ENCODE measurements at places on chromosomes 2 and 18. TPM values are rescaled to one million over a fixed set of nuclear protein-coding genes. Genes with fewer than 3 reads are reported as not detected.

The DLX1 gene
- total RNA-seq, result 9.7 TPM

The ZBTB7C gene
- 0.05 TPM for total RNA-seq

The DUSP19 gene
- total RNA-seq, result 1.2 TPM

The MARCO gene
- 0.32 TPM for total RNA-seq

The KIF5C gene
- 4.7 TPM for total RNA-seq

The LAMA3 gene
- 0.56 TPM for total RNA-seq

The STEAP3 gene
- 67.8 TPM for total RNA-seq

The SEPTIN10 gene
- total RNA-seq, result 31.5 TPM

The FAM124B gene
- total RNA-seq, result not detected

The SDC1 gene
- total RNA-seq, result 306 TPM

The EFHD1 gene
- total RNA-seq, result not detected

The CTIF gene
- 18.9 TPM for total RNA-seq

The GREB1 gene
- 1.2 TPM for total RNA-seq

- no peak for DNase-seq
Observed at GRCh38 chr2:39338502-39338901, 94.7 kb upstream of the CDKL4 start.

DNA sequence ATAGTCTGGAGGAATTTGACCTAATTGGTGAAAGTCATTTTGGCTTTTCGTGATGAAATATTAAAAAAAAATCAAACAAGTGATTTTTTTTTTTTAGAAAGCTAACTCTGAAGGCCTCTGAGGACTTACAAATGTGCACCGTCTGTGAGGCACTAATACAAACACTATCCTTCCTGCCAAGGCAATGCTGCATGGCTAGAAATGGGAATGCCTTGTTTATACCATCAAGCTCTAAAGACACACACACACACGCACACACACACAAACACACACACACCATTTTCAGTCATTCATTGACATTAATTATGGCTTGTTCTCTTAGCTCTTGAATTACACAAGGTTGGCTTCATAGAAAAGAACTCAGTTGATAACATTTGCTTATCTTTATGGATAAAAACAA lies 1242.0 kb upstream of the ACVR2A start:
- DNase-seq, result no peak

DNA sequence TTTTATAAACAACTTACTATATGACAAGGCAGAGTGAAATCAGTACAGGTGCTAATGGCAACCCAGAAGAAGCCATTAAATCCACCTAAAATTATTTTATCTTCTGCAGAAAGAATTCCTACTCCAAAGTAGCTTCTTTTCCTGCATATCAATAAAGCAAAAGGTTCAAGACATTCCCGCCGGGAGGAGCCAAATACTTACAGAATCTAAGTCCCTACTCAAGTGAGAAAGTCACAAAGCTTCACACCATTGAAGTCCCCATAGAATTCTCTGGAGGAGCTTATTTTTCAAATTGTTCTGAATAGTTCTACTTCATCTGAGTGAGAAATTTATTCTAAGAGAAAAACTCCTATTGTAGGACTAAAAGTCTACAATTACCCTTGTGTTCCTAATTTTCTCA lies 233.7 kb upstream of the HNRNPA3 start:
- no peak for DNase-seq

GRCh38 chr18:49230326-49230725 lies 230.1 kb downstream of the DYM start:
- no peak for DNase-seq

DNA sequence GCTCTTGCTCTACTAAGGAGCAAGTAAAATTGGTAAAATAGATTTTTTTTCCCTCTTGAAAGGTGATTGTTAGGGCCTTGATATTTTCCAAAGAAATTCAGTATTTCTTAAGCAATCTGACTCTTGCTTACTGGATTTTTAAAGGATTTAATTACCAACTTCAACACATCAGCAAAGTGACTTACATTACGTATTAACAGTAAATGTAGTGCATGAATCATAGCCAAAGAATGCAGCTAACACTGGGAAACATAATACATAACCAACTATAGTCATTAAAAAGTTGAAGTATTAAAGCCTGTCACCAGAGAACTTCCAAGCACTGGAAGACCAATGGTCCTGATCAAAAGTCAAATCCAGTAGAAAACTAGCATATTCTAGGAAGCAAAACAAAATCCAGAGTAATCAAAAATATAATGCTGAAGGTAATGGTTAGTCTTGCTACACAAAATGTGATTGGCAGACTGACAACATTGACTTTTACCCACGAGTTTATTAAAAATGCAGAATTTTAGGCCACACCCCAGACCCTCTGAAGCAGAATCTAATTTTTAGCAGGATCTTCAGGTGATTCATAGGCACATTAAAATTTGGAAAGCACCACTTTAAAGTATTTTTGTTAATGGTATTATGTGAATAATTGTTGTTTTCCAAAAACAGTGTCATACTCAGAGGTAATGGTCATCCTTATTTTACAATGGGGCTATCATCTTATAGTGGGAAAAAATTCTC lies 31.8 kb upstream of the CAVIN2 start:
- peak; percentile 81 for DNase-seq

GRCh38 chr18:69981948-69982347 lies 34.3 kb upstream of the CD226 start:
- DNase-seq, result no peak

DNA sequence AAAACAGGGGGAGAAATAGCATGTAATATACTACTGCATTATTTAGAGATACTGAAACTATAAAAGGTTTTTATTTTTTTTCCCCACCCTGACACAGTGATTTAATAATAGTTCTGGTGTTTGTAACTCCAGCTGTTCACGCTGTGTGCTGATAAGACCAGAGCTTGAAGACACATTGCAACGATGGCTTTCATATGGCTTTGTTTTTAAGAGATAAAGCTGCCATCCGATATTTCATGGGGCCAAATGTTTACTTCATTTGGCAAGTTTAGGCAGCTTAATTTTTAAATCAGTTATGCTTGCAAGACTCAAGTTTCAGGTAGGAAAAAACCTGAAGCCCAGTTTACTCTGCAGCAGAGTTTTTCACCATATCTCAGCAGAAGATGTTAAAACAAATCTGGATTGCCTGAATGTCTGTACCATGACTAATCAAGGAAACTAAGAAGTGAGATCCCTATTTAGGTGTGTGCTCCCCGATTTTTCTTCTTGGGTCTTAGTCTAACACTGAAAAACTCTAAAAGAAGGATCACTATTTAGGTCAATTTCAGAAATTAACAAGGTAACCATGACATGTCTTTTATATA lies 508.6 kb downstream of the PARD3B start:
- no peak for DNase-seq

GRCh38 chr18:32243358-32243757 lies 53.5 kb downstream of the MEP1B start:
- no peak for DNase-seq

- no peak for DNase-seq
Observed at GRCh38 chr2:186639939-186640338, 50.1 kb downstream of the ITGAV start.

- DNase-seq, result no peak
Observed at GRCh38 chr2:160581448-160581847, 87.8 kb upstream of the RBMS1 start.

- DNase-seq, result no peak
Observed at GRCh38 chr2:236857781-236858180, 227.9 kb upstream of the COPS8 start.

GRCh38 chr2:167361426-167361825 lies 473.1 kb downstream of the XIRP2 start:
- DNase-seq, result no peak

- DNase-seq, result peak; percentile 21
Observed at GRCh38 chr2:150280231-150280630, 207.2 kb downstream of the RND3 start.

- DNase-seq, result peak; percentile 90
Observed at GRCh38 chr2:122100346-122100745, 344.9 kb downstream of the TSN start.

- DNase-seq, result no peak
Observed at GRCh38 chr2:42371611-42372473, 10.8 kb upstream of the COX7A2L start.

DNA sequence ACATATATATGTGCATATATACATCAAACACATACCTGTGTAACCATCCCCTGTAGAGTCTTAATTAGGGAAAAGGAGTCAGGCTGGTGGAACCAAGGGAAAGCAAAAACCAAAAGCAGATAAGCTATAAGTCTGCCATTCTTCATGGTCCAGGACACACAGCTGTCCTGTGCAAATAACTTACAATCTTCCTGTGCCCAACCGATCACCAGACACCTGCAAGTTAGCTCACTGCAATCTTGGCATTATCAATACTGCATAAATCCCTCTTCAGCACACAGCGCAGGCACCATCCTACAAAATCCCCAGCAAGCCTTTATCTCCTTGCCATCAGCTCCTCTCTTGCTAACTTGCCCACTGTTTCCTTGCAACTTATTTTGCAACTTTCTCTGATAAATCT lies 60.8 kb upstream of the DYNAP start:
- DNase-seq, result no peak

GRCh38 chr2:16273111-16273510 lies 332.8 kb downstream of the MYCN start:
- DNase-seq, result no peak

DNA sequence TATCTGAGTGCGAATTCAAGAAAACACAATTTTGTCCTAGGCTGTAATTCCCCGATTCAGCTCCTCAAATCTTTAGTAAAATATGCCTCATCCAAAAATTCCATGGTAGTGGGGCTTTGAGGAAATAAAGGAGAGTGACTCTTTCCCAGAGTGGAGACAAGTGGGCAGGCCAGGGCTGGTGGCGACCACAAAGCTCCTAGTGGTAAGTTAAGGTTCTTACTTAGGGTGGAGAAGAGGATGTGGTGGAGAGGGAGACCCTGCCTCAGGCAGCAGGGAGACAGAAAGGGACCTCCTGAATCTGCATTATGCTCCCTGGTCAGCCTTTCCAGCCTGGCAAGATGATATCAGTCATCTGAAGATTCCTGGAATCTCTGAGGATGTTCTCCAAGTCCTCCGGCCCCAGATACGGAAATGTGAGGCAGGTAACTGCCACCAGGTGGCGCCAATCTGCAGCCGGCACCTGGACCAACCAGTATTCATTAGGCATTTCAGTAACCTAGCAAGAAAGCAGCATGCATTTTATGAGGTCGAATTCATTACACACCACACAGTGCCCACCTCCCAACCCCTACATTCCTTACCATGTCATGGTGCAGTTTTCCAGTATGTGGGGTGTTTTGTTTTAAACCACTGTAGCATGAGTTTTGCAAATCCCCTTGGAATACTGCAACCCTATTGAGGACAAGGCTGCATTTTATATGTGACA lies 106.4 kb downstream of the POLE4 start:
- DNase-seq, result peak; percentile 36

- DNase-seq, result no peak
Observed at GRCh38 chr18:48337053-48337452, 72.1 kb downstream of the ZBTB7C start.

GRCh38 chr18:1296237-1296636 lies 391.6 kb downstream of the ADCYAP1 start:
- DNase-seq, result peak; percentile 50

GRCh38 chr18:72613534-72613930 lies 69.4 kb upstream of the CBLN2 start:
- peak; percentile 47 for DNase-seq

DNA sequence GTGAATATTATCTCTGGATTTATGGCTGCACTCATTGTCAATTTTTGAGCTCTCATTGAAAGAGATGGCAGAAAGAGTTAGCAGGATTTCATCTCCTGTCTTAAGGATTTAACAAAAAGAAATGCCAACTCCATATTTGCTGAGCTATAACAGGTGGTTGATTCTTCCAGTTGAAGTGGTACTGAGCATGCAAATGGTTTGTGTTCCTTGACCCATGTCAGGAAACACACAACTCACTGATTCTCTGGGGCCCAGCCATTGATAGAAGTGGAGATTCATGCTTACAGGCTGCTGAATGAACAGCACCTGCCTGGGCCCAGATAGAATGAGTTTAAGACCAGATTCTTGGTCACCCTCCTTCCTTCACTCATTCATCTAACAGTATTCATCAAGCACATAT lies 128.8 kb downstream of the CERS6 start:
- no peak for DNase-seq

DNA sequence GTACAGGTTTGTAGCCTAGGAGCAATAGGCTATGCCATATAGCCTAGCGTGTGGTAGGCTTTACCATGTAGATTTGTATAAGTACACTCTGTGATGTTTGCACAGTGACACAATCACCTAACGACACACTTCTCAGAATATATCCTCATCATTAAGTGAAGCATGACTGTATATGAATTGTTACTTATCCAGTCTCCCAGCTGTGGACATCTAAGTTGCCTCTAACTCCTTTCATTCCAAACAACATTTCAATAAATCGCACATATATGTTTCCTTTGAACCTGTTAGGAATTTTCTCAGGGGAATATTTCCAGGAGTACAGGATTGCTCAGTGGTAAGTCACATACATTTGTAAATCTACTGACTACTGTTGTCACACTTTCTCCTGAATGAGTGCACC lies 90.0 kb downstream of the ARHGAP15 start:
- DNase-seq, result no peak

DNA sequence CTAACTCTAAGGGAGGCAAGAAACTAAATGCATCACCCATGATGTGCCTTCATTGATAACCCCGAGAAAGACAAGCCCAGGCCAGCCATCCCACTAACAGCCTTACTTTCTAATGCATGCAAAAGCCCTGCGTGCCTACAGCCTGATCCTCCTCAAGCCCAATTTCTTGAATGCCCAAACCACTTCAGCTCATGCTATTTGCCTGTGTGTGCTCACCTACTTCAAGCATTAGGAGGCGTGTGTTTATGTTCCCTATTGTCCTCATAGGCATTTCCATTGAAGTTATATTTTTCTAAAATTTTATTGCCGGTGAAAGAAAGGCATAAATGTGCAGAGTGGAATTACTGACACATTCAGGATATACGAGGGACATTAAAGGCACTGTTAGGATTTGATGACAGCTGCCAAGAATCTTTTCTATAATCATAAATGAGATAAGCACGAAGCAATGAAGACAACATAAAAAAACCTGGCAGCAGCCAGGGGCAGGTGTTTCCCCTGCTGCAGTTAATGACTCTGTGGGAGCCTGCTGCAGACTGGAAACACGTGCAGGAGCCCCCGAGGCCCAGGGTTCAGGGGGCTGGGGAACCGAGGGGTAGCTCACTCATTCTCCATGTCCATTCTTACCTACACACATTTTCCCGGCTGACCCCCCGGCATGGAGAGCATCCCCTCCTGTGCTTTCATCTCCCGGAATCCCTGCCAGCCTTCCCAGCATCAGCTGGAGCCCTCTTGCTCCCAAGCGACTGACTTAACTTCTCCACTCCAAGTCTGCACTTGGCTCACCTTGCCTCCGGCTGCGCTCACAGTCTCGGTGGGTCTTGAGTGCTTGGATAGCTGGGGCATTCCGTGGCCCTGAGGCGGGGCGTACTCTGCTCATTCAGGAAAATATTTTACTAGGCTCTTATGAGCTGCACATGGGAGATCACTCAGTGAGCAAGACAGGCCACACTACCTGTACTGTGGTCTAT lies 292.3 kb upstream of the SIX2 start:
- DNase-seq, result no peak

GRCh38 chr18:34857320-34857719 lies 147.2 kb downstream of the DTNA start:
- no peak for DNase-seq
